ENCODE measurements at places on chromosomes 3 and 15.

GRCh38 chr3:178137206-178137605 is 399.0 kb upstream of the KCNMB2 start:
- no peak for DNase-seq

DNA sequence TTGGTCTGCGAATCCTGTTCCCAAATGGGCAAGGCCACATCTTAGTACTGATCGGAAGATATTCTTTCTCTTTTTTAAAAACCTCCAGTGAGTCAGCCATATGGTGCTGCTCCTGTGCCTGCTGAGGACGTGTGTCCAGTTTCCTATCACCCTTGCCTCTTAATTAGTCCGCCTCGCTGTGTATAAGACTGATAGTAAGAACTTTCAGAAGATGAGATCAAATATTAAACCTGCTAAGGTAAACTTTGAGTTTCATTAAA is 612 bp downstream of the UBA5 start:
- no peak for DNase-seq

DNA sequence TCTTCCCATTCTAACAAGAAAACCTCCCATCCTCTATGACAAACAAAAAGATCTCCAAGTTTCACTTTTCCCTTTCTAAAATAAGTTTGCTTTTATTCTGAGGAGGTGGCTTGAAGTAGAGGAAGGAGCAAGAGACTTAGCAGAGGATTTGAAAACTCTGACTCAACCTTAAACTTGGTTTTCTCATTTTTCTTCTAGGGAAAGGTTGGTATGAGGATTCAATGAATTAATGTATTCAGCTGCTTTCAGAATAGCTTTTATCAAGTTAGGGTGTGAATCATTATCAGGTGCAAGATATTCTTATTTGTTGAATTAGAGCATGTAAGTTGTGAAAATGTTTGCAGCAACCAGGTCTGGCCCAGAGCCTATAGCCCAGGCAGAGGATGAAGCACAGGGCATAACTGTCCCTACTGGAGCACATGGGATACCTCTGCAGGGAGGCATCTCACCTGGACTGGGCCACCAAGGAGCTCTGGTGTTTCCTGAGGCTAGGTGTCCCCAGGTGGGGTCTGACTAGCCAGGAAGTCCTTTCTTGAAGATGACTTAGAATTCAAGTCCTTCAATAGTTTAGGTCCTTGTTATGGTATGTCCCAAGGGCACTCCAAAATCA is 42.3 kb downstream of the SATB1 start:
- no peak for DNase-seq

DNA sequence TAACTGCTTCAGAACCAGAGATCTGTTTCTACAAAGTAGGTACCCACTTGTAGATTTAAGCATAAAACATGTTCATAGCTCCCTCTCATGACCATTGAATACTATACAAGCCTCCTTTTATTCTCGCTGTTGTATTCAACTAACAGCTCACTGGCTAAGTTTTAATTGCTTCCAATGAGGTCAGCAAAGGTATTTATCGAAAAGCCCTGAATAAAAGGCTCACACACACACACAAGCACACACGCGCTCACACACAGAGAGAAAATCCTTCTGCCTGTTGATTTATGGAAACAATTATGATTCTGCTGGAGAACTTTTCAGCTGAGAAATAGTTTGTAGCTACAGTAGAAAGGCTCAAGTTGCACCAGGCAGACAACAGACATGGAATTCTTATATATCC is at the start of gene FGF7:
TSS of gene FGF7 (plus strand) at position 222 of the 400 bp plus-strand sequence. CDS start 1,056 bp downstream, outside the sequence.
- DNase-seq = no peak

DNA sequence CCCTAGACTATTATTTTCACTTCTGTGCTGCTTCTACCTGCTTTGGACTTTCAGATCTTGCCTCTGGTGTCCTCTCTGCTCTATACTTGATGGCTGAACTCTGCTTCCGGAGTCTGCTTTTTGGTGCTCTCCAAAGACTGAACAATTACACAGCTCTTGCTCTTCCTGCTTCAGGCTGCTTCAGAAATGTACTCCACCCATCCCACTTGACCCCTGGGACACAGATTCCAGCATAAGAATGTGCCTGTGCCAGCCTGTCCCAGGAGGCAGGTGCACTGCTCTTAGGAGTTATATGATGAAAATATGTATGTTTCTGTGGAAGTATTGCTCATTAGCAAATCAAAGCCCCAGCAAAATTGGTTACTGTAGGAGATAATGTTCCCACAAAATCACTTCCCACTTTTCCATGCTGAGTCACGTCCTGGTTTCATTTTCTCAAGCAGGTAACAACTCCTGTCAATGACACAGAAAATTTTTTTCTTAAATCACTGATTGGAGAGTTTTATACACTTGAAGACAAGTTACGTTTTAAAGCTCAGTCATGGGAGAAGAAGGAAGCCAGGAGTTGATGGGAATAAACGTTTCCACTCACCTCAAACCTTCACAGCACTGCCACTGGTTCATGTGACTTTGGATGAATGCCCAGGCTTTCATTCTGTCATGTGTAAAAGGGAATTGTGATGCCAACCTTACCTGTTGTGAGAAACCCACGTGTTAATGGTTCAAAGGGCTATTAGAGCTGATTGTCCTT is 239.4 kb upstream of the ZPLD1 start:
- DNase-seq = no peak

DNA sequence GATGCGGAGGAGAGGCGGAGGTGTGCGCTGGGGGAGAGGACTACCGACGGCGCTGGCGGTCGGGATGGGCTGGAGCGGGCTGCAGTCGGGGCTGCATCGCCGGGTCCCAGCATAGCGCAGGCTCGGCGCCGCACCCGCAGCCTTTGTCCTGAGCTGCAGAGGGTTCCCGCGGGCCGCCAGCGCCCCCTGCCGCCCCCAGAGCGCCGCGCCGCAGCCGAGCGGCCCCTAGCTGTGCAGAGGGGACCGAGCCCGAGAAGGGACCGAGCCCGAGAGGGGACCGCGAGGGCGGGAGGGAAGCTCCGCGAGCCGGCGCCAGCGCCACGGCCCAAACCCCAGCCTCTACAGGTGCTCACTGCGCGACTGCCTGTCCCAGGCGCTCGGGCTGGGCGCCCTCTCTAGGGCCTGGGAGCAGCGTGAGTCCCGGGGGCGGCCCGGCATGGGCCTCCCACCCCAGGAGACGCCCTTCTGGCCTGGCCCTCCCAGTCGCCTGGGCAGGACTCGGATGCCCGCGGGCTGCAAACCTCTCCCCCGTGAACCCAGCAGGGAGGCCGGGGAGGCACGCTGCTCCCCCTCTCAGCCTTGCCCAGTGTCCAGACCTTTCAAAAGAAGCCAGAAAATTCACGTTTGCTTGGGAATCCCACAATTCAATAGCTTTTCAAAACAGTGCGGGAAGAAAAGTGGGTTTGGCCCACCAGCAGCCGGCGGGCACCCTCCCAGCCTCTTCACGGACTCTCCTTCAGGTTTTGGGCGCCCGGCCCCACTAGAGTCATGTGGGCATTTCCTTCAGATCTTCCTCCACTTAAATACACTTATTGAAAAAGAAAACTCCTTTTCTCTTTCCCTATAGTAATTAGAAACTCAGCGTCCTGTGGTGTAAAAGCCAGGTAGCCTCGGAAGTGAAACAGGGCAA is 134.7 kb downstream of the TPRA1 start:
- peak; percentile 60 for DNase-seq
